ENCODE measurements at places on chromosomes 5 and 9.

DNA sequence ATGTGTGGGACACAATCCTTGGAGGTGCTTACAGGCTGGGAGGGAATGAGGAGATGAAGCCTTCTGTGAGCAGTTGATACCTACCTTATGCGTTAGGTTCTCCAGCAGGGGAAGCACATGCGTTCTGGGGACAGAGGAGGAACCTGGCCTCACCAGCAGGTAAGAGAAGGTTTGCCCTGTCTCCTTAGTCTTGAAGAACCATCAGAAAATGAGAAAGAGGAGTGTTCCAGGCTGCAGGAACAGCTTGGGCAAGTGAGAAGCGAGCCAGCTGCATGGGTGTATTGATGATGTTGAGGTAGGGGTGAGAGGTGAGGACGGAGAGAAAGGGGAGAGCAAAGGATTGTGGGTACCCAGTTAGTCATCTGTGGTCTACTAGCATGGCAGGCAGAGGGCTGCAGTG is 156.9 kb upstream of the MVB12B start:
- DNase-seq: no peak

DNA sequence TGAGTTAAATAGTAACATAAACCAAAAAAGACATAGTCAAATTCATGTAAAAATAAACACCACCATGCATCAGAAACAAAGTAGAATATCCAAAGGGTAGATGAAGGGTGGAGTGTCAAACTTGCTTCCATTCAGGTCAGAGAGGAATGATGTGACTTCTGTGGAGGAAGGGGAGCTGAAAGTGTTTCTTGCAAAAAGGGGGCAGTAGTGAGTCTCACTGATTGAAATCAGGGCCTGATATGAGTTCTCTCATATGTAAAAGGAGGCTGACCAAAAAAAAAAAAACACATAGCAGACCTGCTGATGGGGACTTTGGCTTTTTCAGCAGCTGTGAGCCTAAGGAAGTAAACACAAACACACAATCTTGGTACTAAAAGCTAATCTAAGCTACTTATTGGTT is 38.8 kb upstream of the RGMB start:
- DNase-seq: no peak

GRCh38 chr5:126369995-126370731 is 53.0 kb upstream of the GRAMD2B start:
- DNase-seq: peak; percentile 36

GRCh38 chr5:133142782-133143181 is 91.0 kb downstream of the HSPA4 start:
- no peak for DNase-seq

DNA sequence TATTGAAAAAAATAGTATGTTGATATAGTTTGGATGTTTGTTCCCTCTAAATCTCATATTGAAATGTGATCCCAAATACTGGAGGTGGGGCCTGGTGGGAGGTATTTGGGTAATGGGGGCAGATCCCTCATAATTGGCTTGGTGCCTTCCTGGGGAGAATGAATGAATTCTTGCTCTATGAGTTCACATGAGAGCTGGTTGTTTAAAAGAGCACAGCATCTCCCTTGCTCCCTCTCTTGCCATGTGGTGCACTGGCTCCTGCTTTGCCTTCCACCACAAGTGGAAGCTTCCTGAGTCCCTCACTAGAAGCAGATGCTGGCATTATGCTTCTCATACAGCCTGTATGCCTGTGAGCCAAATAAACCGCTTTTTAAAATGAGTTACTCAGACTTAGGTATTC is 154.8 kb downstream of the ADAMTS6 start:
- no peak for DNase-seq

- no peak for DNase-seq
These were observed 209.3 kb upstream of the PPP1R2B start for GRCh38 chr5:156640691-156641241.

DNA sequence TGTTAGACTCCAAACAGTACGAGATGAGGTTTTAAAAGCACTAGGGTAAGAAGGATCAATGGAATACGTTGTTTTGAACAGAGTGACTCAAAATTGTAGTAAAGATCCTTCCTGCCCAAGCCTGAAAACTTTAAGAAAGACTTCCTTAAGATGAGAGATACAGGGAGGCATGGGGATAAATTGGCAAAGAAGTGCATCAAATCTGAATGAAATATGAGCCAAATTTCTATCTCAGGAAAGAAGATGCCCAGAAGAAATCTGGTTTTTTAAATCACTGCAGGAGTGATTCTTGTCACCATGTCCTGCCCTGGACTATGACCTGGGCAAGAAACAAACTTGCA is 14.9 kb downstream of the FCN2 start:
- no peak for DNase-seq

- DNase-seq: no peak
These were observed 25.0 kb downstream of the FBXW2 start for GRCh38 chr9:120768247-120768646.

DNA sequence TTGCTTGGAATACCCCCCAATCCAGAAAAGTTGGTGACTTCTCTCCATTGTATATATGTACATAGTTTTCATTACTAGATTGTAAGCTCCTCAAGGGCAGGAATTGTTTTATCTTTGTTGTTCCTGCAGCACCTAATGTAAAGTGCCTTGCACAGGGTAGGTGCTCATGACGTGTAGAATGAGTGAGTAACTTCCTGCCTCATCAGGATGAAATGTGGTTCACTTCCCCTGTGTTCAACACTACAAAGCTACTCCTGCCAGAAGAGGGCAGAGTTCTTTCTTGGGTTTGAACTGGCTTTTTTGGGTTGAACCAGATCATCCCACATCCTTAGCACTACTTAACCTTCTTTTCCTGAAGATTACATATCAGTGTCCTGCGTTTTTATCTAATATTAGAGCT is 23.9 kb downstream of the GTF3C4 start:
- DNase-seq: peak; percentile 5

- DNase-seq: no peak
These were observed 423.0 kb upstream of the BRINP1 start for GRCh38 chr9:119792242-119792641.

DNA sequence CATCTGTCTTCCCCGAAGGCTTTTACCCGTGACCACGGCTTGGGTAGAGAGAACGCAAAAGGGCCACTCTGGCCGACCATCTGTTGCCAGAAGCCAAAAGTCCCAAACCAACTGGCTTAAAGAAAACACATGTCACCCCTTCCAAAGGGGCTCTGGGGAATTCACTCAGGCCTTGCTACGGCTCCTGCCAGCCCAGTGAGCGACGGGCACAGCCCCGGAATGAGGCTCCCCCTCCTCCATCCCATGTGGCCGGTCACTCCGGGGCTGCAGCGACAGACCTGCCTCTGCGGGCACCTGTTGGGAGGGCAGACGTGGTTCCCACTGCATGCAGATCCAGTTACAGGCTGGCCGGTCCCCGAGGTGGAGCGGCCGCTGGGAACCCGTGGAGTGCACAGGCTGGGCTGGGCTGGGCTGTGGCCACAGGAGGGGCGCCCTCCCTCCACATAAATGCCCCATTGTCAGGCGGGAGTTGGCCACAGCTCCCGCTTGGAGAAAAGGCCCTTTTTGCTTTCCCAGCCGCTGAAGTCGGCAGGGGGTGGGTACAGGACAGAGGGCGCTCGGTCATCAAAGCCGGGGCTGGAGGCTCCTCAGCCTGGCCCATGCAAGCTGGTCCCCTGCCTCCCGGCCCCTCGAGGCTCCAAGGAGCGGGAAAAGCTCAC is 19.9 kb downstream of the NOTCH1 start:
- DNase-seq: no peak

- DNase-seq: no peak
These were observed 518.7 kb downstream of the LRRC70 start for GRCh38 chr5:63097286-63097685.

DNA sequence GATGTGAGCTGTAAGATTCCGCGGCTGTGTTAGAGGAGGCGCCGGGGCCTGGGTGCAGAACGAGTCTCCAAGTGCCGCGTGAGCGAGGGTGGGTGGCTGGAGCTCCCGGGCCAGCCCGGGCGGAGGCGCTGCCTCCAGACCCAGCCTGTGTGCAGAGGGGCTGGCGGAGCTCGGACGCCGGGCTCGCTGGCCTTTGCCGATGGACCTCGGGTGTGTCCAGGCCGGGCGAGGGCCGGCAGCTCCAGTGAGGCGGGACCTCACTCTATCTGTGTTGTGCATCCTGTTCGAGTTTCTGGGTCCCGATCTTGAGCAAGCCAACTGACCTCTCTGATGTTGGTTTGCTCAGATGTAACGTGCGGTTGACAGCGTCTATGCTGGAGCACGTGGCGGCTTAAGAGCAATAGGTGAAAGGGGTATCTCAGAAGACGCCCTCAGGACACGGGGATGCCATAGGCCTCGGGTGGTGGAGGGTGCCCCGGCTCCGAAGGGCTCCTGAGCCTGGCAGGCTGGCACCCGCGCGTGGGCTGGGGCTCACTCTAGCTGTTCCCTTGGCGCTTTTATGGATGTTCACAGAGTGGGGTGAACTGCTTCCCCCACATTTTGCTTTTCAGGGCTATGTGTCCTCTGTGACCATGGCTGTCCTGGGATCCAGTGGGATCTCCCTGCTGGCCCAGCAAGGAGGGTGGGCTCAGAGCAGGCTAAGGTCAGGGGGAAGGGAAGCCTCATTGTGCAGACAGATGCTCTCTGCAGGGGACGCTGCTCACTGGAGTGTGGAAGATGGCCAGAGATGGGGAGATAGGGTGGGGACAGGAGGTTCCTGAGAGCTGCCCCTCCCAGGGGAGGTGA is 69.8 kb downstream of the MRPL36 start:
- no peak for DNase-seq

DNA sequence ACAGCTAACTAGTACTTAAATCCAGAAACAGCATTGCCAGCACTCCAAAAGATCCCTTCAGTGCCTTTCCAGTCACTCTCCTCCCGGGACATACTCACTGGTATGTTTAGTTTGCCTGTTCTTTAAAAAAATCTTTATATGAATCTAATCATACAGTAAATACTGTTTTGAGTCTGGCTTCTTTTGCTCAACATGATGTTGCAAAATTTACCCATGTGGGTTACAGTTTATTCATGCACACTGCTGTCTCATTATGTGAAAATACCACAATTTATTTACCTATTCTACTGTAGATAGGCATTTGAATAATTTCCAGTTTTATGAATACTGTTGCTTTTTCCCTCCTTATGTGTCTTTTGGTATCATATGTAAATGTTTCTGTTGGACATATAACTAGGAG is 13.5 kb downstream of the NDFIP1 start:
- DNase-seq: no peak

- no peak for DNase-seq
These were observed 597.0 kb downstream of the PTPRD start for GRCh38 chr9:10015755-10016154.

- DNase-seq: peak; percentile 84
These were observed 56.1 kb upstream of the TUT7 start for GRCh38 chr9:86410281-86410680.

DNA sequence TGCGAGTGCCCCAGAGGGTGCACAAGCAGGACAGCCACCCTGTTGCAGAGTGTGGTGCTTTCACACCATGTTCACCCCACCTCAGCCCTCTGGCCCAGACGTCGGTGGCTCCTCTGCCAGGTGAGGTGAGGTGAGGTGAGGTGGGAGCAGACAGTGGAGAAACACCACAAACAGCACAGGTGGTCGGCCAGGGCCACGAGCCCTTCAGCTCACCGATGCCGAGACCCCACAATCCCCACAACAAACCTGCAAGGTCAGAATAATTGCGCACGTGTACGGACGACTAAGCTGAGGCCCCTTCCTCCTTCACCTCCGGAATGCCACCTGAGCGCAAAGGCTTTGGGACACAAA is 10.5 kb downstream of the BRD3 start:
- no peak for DNase-seq

DNA sequence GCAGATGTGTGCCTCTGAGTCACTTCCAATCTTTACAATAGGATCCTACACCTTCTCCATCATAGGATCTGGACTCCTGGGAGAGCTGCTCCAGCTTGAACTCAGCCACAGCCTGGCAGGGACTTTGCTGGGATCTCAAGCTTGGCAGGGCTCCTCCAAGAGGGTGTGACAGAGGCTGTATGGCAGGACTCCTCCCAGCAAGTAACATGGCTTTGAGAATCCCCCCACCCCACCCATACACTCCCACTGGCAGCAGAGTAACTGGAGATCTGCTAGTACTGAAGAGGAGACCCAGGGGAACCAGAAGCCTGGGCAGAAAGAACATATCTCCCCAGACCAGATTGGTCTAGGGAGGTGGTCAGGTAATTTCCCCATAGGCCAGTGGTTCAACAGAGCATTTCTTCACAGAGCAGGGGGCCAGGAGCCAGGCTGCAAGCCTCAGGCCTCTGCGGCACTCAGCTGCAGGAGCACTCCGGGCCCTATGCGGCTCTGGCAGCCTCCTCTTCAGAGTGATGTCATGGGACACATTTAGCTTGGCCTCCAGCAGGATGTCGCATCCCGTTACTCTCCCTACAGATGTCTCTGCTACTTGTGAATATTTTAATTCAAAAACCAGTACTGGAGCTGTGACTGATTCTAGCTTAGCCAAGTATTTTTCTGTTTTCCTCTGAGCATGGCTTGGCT is 1.7 kb upstream of the ACSL6 start:
- peak; percentile 52 for DNase-seq

DNA sequence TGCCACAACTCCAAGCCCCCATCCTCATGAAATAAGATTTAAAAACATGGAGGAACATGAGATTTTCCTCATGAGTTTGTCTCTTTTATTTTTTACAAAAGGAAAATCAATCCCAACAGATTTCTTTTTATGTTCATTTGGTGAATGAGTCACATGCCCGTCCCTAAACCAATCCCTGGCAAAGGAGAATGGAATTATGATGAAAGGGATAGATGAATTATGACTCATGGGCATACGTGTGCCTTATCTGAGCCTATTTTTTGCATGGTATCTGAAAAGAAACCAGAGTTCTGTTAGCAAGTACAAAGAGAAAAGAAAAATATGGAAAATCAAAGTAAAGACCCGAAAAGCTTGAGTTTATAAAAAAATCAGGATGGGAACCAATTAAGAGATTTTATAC is 267.5 kb upstream of the TMEM161B start:
- no peak for DNase-seq

DNA sequence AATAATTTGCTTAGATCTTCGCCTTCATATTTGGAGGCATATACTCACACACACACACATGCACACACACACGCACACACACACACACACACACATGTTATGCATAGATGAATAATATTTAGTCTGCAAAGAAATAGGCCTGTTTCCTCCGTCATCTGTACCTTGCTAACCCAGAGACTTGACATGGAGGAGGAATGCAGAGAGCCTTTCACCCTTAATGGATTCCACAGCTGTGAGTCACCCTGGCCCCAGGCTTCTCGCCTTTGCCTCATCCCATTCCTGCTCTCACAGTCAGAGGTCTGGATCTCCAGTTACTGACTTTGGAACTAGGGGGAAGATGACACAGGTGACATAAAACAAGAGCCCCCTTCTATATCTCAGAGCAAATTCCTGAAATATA is 29.7 kb downstream of the ZNF462 start:
- no peak for DNase-seq

- no peak for DNase-seq
These were observed 14.3 kb downstream of the PDE8B start for GRCh38 chr5:77224672-77225355.
